ENCODE measurements at places on chromosomes 3 and 15.

DNA sequence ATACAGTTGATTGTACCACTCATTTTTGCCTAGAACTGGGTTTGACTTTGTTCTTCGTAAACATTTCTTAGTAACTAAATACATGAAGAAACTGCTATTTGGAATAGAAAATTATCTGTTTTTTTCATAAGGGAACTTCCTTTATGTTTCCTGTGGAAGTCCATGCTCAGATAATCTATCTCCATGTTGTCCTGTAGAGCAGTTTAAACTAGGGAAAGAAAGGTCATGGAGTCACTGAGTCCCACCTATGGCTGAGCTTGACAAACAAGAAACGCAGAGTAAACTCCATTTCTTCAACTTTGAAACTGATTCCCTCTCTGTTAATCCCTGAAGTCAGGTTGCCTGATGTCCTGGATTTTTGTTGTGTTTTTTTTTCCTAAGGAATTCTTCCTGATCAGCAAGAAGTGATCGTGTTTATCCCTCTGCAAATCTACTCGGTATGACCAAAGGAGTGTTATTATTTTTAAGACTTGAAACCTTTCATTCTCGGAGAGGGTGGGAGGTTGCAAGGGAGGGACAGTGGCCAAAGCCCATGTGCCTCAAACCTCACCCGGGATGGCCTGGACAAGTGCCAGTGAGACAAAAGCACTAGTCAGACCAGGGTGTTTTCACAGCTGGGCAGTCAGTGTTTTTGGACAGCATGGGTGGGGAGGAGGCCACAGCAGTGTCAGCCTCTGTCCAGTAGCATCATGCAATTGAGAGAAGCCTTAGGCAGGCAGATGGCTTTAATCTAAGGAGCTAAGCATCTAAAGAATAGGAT is 129.8 kb upstream of the PHLDB2 start:
- DNase-seq, result no peak

DNA sequence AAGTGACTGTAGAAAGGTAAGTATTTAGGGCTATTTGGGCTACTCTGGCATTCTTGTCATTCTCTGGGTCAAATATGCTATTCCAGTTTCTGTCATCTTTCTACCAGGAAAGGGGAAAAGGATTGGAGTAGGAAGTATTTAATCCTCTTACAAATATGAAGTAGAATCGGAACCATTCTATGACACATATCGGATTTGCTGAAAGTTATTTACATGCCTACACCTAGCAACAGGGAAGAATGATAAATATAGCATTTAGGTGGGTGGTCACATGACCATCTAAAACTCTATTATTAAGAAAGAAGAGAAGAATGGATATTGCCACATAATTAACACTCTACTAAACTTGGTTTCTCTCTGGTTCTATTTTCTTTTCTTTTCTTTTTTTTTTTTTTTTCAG is 1353.1 kb downstream of the ZPLD1 start:
- DNase-seq, result no peak

DNA sequence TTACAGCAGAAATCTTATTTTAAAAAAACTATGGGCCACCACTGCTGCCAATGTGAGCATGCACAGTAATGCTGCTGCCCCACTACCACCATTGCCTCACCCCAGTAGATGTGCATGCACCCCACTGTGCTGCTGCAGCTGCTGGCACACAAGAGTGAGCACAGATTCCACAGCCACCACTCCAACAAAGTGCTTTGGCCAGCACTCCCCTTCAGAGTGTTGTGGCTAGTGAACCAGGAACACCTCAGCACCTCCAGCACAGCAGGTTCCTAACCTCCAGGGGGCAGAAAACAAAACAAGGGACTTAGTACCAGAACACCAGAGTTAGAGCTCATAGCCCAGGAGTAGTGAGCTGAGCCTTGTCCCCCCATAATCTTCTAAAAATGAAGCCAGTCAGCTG is 629.6 kb downstream of the PYDC2 start:
- DNase-seq, result no peak

GRCh38 chr3:169666076-169666375 is 2.5 kb upstream of the MECOM start:
- DNase-seq, result no peak
